Stimulated activated CD4-positive, alpha-beta T cell treated with anti-CD3 and anti-CD28 coated beads, Interleukin-4, amount 100 ng/mL, for 48 hours (primary cell): ENCODE measurements at places on chromosomes 2 and 18.

- DNase-seq = no peak
Observed at GRCh38 chr2:190415794-190416775, 7.9 kb downstream of the MFSD6 start.

DNA sequence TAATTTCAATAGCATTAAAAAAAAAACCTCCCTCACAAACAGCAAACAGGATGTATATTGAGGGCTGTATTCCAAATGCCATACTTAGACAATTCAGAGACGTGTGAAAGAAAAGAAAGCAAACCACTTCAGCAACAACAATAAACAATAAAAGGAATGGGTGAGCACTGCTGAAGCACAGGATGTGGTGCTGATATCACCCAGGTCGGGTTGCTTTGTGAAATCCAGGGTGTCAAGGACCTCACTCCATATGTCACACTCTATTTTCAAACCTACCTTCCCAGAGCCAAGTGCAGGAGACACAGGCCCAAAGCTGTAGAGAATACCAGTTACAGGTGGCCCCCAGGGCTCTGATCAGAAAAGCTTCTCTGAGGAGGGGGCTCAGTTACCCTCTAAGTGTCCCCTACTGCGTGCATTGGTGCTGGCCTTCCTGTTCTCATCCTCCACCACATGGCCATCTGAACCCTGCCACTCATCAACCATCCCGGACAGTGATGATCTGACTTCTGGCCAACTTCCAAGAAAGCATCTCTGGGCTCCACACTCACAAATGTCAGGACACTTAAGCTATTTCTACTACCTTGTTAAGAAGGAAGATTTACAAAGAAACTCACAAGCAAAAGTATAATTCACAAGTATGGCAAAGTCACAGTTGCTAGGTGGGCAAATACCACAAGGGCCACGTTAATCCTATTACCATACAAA, 363.0 kb downstream of the SS18 start:
- DNase-seq = no peak

GRCh38 chr2:203960811-203961210, 24.2 kb downstream of the ICOS start:
- no peak for DNase-seq

DNA sequence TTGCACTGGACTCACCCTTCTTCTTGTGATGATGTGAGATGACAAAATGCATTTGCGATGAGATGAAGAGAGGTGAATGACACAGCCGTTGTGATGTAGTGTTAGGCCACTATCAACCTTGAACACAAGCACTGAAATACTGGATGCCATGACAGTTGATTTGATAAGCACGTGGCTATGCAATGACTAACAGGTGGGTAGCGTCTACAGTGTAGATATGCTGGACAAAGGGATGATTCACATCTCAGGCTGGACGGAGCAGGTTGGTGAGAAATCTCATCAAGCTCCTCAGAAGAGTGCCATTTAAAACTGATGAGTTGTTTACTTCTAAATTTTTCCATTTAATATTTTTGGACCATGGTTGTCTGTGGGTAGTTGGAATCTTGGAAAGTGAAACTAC, 375.8 kb upstream of the LYPD1 start:
- no peak for DNase-seq

- DNase-seq = no peak
Observed at GRCh38 chr2:128818704-128819491, 500.2 kb upstream of the HS6ST1 start.

GRCh38 chr2:223626716-223627115, 24.6 kb upstream of the SCG2 start:
- DNase-seq = no peak

DNA sequence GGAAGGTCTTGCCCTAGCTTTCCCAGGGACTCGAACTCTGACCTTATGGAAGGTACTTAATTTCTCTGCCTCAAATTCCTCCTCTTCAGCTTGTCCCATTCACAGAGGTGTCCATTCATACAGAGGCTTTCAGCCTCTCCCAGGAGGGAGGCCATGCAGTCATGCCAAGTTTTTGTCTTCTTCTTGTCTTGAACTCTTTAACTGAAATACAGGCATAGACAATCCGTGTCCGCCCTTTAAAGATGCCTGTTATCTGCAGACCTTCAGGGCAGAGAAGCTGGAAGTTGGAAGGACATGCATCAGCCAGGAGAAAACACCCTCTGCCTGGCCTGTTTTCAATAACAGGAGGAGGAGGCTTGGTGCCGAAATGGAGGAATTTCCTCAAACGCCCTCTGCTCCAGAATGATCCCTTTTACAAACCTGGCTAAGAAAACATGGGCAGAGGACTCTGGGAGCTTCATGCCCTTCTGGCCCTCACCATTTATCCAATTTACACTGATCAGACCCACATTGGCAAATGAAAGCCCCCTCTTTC, 308.3 kb downstream of the MYCN start:
- no peak for DNase-seq
